Stimulated activated CD4-positive, alpha-beta T cell treated with anti-CD3 and anti-CD28 coated beads, Interleukin-4, amount 100 ng/mL, for 1 hour (primary cell): ENCODE measurements at places on chromosomes 1 and 21.

DNA sequence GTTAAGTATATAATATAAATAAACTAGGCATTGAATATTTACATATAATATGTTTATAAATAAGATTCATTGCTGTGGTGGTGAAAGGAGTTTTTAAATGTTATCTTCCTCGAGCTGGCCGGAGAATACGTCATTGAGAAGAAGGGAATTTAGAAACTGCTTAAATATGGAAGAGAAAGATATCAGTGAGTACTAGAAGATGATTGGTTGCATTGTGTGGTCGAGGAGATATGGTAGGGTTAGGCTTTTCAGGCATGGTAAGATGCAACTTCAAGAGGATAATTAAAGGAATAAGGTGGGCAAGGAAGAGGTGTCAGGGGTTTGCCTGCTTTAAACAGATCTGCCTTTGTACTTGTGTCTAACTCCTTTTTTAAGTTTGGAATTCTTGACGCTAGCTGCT, 73.5 kb downstream of the RPS6KC1 start:
- no peak for DNase-seq

DNA sequence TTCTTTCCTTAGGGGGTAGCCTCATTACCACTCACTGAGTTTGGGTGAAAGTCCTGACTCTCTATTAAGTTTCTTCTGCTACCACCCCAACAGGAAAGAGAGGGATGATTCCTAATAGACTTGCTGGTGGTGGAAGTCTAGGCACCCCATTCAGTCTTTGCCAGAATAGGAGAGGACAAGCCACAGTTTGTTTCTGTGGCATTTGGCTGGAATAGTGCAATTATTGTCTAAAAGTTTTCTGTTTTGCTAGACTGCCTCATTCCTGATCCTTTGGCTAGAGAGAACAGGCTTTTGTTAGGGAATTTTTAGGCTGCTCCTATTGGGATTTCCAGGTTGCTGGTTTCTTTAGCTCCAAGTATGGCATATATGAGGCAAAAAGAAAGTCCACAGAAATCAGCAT, 9.9 kb upstream of the HJV start:
- no peak for DNase-seq

GRCh38 chr1:51509773-51510172, 9.3 kb downstream of the EPS15 start:
- DNase-seq = no peak

GRCh38 chr1:169796274-169796810, 1.6 kb upstream of the METTL18 start:
- DNase-seq = no peak

GRCh38 chr1:102782144-102782543, 326.2 kb downstream of the COL11A1 start:
- DNase-seq = no peak

DNA sequence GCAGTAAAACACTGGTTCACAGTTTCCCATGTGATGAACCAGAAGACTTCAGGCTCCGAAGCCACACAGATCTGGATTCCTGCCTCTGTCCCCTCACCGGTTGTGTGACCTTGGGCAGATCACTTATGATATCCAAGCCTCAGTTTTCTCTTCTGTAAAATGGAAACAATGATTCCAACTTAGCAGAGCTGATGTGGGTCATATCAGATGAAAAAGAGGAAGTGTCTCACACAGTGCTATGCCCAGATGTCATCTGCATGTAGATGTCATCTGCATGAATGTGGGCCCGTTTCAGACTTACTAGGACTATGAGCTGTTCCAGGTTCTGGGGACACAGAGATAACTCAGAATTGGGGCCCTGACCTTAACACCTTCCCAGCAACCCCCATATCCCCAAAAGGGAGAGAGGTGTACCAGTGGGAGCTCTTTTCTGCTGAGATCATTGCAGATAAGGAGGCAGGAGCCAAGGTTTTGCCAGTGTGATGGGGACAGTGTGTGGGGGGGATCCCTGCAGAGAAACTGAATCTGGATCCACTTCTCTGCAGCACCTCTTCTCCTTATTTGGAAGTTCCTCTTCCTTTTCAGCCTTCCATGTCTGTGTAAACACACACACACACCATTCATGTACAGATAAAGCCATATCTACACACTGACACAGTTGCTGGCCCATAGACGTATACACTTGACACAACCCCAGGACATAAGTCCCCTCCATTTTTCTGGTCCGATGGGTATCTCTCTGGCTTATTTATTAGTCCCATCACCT, 5.0 kb upstream of the ADGRB2 start:
- no peak for DNase-seq

DNA sequence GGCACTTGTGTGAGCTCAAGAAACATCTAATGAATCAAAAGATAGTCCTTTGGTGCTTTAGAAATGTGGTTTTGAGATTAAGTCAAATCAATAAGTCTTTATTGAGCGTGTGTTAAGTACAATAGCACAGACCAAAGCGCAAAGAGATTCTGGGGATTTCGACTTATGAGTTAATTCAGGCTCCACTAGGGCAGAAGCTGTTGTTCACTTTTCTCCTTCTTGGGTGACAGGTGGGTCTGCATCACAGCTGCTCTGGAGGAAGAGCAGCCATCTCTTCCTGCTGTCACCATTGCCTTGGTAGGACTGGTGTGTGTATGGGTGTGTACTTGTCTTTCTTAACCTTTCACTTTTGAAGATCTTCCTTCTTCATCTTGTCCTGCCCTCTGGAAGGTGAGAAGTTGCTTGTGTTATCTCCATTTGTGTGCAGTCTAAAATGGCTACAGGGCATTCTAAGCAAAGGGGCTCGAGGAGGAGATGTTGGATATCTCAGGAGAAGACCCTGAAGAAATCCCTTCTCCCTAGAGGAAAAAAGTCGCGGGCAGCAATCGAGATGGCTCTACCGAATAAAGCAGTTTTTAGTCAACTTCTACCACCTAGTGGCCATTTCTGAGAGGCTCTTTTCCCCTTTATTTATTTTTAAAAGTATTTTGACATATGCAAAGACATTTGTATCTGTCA, 22.9 kb upstream of the DISC1 start:
- DNase-seq = no peak

DNA sequence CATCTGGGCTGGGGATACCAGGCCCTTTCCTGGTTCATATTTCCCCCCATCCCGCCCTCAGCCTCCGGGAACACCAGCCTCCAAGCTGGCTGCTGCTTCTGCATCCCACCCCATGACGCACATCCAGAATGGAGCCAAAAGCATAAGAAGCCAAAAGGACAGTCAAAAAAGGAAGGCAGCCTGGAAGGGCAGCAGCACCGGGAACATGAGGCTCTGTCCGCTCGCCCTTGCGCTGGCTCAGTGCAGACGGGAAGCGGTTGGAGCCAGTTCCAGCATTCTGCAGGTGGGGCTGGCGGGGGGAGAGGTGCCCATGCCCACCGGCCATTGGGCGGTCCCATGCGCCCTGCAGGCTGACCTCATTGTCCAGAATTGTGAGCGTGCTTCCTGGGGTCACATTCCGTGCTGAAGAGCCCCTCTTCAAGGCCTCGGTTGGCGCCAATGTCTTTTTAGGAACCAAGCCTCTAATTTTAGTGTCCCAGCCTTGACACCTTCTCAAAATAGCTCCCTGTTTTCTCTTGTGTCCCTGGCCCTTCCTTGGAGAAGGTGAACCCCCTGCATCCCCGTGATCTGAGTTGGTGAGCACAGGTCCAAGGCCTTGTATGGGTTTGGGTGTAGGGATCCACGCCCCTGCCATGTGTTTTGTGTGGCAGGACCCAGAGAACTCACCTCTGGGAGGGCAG, 28.4 kb upstream of the NPPB start:
- no peak for DNase-seq

DNA sequence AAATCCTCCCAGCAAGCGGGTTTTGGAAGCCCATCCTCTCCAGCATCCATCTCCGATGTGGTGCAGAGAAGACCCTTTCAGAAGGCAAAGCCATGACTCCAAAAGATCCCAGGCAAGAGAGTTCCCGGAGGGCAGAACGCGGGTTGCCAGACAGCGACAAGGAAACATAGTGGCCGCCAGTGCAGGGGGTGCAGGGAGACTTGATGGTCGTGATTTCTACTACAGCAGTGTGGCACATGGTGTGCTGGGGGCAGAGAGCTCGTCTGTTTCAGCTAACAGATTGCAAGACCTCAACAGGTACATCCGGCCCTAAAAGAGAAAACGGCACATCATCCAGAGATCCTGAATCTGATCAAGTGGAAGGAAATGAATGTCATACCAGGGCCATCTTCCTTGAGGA, 74.3 kb downstream of the HLCS start:
- no peak for DNase-seq

DNA sequence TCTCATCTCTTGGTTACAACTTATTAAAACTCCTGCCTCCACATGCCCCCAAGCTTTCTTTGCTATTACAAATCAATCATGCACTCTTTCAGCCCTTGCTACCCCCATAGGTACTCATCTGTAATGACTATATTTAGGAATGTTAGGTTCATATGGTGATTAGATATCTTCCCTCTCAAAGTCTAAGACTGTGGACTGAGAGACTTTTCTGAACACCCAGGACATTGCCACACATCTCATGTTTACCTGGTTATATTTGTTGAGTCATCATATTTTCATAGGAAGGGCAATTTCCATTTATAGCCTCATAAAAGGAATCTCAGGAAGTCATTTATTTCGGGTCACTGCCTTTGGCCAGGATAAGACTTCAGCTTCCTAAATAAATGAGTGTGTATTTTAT, 81.5 kb upstream of the LPGAT1 start:
- DNase-seq = no peak
